ENCODE measurements at places on chromosomes 5 and 9. TPM values are rescaled to one million over a fixed set of nuclear protein-coding genes. Genes with fewer than 3 reads are reported as not detected.

Gene DAB2IP
- total RNA-seq, result 33.3 TPM

Gene HDAC3
- 53.8 TPM for total RNA-seq

Gene DRD1
- total RNA-seq, result 1.2 TPM

Gene NAIP
- 2.2 TPM for total RNA-seq

Gene IL5
- not detected for total RNA-seq

Gene TTC23L
- not detected for total RNA-seq

Gene HAND1
- total RNA-seq, result not detected

Data from smooth muscle cell of the pulmonary artery (primary cell).